ENCODE measurements at places on chromosomes 7 and 10.

DNA sequence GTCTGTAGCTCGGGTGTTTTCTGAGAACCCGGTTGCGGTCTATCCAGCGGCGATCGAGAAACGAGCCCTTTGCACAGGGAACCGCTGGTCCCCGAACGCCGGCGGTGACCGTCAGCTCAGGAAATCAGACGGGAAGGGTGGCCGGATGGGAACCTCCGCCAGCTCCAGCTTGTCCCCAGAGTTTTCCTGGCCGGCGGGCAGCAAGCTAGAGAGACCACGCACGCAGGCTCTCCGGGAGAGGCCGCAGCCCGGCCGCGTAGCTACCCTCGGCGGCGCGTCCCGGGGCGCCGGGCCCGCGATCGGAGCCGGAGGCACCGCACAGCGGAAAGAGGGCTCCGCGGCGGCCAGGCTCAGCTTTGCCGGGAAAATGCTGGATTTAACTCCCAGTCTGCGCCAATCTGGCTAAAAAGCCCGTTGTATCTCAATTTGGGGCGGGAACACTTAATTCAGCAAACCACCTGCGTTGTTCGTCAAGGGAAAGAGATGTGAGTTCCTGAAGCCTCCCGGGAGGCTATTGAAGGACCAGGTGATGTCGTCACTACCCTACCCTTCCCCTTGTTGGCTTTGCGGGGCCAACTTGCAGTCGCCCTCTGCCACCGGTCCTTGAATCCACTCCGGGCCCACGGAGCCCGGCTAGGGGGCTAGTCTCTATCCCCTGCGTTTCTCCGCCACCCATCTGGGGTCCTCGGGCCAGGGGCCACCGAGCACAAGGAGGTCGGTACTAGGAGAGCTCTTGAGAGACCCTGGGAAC, 859 bp upstream of the CH25H start:
- no peak for DNase-seq

GRCh38 chr7:70694434-70694970, 437.4 kb upstream of the GALNT17 start:
- DNase-seq, result peak; percentile 61

- no peak for DNase-seq
These were observed 596.6 kb upstream of the CELF2 start for GRCh38 chr10:10421071-10421470.

DNA sequence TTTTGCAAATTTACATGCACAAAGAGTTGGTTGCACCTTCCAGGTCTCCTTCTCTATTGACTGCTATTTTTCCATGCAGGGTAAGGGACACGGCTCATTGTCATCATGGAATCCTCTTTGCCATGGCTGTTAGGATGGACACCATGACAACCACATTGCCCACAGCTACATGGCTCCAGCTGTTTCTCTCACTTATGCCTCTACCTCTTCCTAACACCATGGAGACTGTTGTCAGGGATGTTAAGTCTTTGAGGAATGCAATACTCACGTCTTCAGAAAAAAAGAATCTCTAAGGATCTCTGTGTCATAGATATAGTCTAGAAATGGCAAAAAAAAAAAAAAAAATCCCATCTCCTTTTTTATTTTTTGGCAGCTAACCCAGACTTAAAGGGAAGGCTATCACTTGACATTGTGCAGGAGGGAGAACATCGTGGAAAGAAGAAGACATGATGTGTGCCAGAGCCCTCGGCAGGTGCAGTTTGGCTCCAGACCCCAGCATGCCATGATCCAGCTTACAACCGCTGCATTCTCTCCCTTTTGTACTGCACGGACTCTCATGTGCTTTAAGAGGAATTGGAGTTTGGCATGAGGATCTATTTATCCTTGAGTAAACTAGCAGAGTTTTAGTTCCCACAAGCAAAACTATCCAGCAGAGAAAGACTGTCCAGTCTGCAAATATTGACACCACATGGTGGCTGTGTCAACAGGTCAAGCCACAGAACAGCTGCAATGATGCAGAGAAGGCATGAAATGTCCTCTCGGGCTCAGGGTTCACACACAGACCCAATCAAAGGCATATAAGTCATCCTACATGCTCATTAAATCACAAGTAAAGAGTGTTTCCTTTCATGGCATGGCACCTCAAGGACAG, 70.8 kb downstream of the FRMD4A start:
- DNase-seq, result no peak

- DNase-seq, result no peak
These were observed 148.6 kb downstream of the CYP26A1 start for GRCh38 chr10:93222211-93222754.

- no peak for DNase-seq
These were observed 35.2 kb downstream of the CCAR1 start for GRCh38 chr10:68756246-68756645.

DNA sequence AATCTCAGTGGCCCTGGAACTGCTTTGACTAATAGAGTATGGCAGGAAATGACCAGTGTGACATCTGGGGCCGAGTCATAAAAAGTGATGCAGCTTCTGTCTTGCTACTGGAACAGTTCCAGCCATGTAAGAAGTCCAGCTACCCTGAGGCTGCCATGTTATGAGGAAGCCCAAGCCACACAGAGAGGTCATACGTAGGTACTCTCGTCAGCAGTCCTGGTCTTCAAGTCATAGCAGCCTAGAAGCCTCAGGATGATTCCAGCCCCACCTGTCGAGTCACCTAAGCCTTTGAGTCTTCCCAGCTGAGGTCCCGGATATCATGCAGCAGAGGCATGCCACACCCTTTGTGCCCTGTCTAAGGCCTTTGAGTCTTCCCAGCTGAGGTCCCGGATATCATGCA, 92.1 kb downstream of the PPP1R3C start:
- peak; percentile 37 for DNase-seq

DNA sequence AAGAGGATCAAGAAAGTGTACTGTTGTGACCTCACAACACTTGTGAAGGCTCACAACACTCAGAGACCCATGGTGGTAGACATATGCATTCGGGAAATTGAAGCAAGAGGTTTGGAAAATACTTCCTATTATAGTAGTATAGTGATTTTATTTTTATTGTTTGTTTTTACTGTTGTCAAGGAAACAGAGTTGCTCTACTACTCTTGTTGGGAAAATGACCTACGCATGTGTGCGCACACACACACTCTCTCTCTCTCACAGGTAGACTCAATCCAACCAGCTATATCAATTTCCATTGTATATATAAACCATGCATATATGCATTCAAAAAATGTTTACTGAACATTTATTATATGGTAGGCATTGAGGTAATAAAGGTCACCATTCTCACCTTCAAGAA, 63.7 kb upstream of the PRR15 start:
- DNase-seq, result no peak

- no peak for DNase-seq
These were observed 308.8 kb downstream of the TNS3 start for GRCh38 chr7:47273088-47273487.

GRCh38 chr7:42145539-42145938, 91.5 kb downstream of the GLI3 start:
- no peak for DNase-seq

DNA sequence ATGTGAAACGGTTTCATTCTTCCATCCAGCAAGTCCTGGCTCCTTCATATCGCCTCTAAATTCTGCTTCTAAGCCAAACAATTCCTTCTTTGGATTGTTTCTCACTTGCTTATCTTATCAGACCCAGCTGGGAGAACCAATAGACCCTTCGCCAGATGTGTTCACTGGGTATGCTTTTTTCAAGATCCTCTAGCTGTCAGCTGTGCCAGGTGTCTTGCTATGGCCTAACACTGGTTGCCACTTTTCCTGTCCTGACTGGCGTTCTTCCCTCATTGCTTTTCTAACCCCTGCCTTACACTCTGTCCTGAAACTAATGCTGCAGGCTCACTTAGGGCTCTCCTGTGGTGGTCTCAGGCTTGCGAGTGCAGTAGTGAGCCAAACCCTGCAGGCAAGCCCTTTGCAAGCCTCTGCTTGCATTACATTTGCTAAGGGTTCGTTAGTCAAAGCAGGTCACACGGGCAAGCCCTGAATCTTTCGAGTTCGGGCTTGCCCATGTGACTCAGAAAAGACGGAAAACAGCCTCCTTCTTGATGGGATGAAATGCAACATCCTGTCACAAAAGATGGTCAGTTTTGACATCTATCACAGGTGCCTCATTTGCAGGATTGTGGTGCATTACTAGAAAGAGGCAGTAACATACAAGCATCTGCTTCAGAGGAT, 92.8 kb downstream of the VWC2 start:
- no peak for DNase-seq

GRCh38 chr7:148492157-148492860, 98.3 kb upstream of the C7orf33 start:
- DNase-seq, result no peak

GRCh38 chr7:99860281-99861127, 16.3 kb downstream of the OR2AE1 start:
- DNase-seq, result peak; percentile 66

- no peak for DNase-seq
These were observed 223.6 kb upstream of the KMT2E start for GRCh38 chr7:104790440-104790839.

DNA sequence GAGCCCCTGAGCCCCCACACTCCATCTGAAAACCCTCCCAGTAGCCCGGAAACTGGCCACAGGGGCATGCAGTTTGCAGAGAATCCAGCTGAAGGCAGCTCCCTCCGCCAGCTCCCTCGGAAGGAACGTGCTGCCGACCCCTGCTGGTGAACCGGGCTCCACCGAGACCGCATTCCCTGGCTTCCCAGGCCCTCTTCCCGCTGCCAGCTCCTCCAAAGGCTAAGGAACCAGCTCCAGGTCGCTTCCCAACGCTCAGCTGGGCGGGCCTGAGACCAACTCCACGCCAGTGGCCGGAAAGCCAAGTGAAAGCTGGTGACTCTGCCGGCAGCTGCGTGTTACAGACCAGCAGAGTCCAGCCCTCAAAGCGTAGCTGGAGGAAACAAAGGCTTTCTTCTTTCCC, 35.8 kb downstream of the GPER1 start:
- DNase-seq, result no peak

DNA sequence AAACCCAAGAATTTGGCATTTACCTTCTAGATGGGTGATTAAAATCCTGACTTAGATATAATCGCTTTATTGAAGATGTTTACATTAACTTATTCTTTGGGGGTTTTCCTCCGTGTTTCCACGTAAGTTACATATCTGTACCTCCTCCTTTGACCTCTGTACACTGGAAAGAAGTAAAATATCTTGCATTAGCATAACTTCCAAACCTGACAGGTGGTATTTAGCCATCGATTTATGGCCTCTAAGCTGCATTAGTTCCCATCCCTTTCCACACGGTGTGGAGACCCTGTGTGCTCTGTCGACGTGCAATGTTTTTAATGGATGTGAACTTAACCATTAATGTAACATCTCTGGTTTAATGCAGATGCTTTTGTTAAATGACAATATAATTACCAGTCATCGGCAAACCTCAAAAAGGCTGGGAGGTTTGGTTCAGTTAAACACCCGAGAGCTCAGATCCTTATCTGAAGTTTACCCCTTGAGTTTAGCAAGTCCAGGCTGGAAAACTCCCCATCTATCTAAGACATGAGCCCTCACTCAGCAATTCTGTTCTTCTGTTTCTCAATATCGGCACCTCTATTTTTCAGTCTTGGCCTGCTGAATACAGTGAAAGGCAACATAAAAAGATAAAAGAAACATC, 295.2 kb downstream of the GATA3 start:
- DNase-seq, result no peak

DNA sequence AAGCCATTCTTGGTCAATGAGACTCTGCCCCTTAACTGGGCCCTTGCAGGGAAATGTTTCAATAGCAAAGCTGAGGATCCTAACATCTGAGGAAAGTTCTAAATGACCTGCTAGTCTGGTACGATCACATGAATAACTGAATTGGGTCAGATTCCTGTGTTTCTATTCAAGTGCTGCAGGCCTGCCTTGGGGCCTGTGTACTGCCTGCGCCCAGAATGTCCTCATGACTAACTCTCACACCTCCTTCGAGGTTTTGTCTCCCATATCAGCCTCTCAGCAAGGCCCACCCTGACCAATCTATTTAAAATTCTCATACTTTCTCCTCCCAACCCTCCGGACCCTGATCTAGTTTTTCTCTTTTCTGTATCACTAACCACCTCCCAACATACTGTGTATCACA, 4.4 kb downstream of the JAZF1 start:
- DNase-seq, result no peak

- DNase-seq, result no peak
These were observed 274.8 kb downstream of the FGFR2 start for GRCh38 chr10:121323443-121323842.

DNA sequence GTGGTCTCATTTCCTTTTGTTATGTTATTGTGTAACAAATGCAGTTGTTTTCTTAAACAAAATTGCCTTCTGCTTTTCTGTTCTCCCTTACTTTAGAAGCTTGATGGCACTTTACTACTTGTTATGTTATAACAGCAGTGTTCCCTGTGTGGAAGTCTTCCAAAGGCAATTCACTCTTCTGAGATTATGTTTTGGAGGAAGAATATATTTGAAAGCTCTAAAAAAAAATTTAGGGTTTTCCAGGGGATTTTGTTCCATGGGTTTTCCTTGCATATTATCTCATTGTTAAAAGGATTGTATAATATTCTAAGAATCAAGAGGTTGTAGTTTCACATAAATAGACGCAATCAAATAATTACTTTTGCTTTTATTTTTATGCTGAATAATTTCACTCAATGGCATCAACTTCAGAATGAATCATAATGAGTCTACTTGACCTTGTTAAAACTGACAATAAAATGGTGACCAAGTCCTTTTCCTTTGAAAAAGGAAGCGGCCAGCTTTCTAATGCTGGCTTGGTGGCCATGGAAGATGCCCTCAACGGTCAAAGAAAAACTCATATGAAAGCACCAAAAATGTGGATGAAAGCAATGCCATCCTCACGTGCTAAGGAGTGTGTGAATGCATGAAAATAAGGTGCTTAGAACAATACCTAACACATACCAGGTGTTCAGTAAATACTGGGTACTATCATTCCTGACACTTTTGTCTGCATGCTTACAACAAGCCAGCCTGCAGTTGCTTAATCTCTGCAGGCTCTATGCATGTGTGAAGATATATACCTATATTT, 92.4 kb upstream of the KLF6 start:
- no peak for DNase-seq

DNA sequence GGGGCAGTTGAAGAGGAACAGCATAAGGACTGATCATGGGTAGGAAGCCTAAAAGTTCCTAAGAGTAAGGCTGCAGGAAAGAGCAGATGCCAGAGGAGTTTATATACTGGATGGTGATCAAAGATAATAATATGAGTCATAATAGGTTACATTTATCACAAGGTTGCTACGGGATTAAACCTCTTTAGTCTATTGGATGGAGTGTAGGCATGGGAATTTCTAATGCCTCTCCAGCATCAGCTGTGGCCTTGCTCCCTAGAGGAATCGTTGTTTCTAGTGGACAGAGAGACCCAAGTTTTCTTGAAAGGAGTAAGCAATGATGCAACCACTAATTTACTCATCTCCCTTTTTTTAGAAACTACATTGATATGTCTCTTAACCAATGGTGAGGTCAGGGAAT, 213.4 kb downstream of the GPR37 start:
- no peak for DNase-seq

GRCh38 chr7:101740981-101741725, 76.3 kb upstream of the CUX1 start:
- DNase-seq, result no peak

GRCh38 chr10:38054361-38054797, 39.8 kb upstream of the ZNF37A start:
- no peak for DNase-seq

- DNase-seq, result no peak
These were observed 307.8 kb downstream of the GPAM start for GRCh38 chr10:111875725-111876124.

- DNase-seq, result no peak
These were observed 178.2 kb upstream of the NRG3 start for GRCh38 chr10:81696609-81697388.
